ENCODE measurements at places on chromosomes 5 and 9. TPM values are rescaled to one million over a fixed set of nuclear protein-coding genes. Genes with fewer than 3 reads are reported as not detected.

DNA sequence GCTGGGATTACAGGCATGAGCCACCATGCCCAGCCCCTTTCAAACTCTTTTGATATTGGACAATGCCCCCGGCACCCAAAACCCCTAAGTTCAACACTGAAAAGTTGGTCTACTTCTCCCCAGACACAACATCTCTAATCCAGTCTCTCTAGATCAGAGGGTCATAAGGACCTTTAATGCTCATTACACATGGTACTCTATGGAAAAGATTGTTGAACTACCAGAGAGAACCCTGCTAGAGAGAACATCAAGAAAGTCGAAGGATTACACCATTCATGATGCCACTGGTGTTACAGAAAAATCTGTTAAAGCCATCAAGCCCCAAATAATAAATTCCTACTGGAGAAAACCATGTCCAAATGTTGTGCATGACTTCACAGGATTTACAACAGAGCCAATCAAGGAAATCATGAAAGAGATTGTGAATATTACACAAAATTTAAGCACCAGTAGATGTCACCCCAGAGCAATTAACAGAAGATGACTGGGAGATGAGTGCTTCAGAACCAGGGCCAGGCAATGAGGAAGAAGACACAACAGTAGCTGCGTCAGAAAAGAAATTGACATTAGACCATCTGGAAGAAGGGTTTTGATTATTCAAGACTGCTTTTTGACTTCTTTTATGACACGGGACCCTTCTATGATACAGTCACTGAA is 28.3 kb upstream of the NIPAL4 start:
- H3K27ac ChIP-seq = no peak overlapping the region
- H3K36me3 ChIP-seq = no peaks in the 10 kb centered on the region
- H3K27me3 ChIP-seq = no peaks in the 10 kb centered on the region

DNA sequence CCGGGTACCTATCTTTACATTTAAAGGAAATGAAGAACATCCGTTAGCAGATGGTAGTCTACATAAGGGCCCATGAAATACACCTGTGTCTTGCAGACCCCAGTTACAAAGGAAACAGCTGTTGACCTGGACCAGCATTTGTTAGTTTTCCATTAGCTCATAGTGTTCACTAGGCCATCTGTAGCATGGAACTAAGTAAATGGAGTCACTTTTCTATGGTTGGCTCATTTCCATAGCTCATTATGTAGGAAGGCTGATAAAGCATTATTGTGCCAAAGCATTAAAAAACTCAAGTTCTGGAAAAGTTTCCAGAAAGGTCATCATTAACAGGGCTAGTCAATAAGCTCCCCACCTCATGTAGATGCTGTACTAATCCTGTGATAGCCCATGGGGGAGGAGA is 62.1 kb downstream of the PCSK1 start:
- DNase-seq = no peak
- H3K4me3 ChIP-seq = no peak overlapping the region
- H3K27me3 ChIP-seq = no peaks in the 10 kb centered on the region
- no peaks in the 10 kb centered on the region for H3K36me3 ChIP-seq
- H3K4me1 ChIP-seq = no peaks in the 10 kb centered on the region
- no peak overlapping the region for H3K27ac ChIP-seq

- H3K4me1 ChIP-seq = no peaks in the 10 kb centered on the region
- H3K36me3 ChIP-seq = no peaks in the 10 kb centered on the region
- H3K4me3 ChIP-seq = no peak overlapping the region
- DNase-seq = no peak
Observed at GRCh38 chr5:76986825-76987526, 34.1 kb downstream of the CRHBP start.

DNA sequence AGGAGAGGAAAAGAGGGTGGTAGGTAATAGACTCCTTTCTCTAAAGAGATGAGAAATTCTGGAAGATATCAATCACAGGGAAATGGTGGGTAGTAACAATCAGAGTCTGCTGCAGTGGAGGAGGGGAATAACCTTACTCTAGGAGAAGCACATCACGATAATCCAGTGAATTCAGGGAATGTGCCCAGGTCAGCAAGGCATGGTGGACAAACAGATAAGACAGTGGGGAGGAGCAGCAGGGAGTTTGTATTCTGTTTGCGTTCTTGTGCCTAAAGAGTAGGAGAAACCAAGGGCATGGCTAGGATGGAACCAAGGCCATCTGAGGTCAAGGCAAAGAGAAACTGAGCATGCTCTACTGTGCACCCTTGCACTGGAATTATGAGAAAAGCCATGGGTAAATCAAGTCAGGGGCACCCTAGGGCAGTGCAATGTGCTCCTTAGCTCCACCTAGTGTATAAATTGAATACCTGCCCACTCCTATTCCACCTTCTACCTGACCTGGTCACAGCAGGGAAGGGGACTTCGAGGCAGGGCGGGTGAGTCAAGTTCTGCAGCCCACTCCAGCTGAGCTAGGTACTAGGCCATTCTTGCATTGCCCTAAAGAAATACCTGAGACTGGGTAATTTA is 31.6 kb downstream of the RETREG1 start:
- no peak overlapping the region for H3K27ac ChIP-seq
- H3K4me3 ChIP-seq = no peak overlapping the region
- H3K4me1 ChIP-seq = no peaks in the 10 kb centered on the region

Gene CDH12
- total RNA-seq = not detected

Gene ACOT12
- not detected for total RNA-seq

Measured in astrocyte (in vitro differentiated cells and primary cell).